DND-41 (cell line): ENCODE measurements at places on chromosomes 6 and 20.

DNA sequence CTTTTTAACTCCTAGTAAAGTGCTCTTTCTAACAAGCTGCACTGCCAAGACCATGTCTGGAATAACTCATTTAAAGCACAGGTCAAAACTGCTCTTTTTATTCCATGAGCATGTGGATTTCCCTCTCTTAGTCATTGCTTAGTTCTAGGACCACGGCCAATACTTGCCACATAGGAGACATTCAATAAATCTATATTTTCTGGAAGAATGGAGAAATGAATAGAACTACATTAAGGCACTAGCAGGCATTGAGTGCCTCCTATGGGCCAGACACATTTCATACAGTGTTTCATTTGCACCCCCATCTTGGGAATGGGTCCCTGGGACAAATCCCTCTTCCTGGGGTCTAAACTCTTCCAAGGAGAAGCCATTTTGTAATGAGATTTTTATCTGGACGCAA lies 552.8 kb upstream of the CITED2 start:
- H3K4me1 ChIP-seq: no peaks in the 10 kb centered on the region
- no peaks in the 10 kb centered on the region for H3K27me3 ChIP-seq
- DNase-seq: no peak
- H3K4me3 ChIP-seq: no peak overlapping the region
- H3K36me3 ChIP-seq: no peaks in the 10 kb centered on the region
- H3K27ac ChIP-seq: no peak overlapping the region

- no peak overlapping the region for H3K4me3 ChIP-seq
- no peaks in the 10 kb centered on the region for H3K36me3 ChIP-seq
- no peak for DNase-seq
- H3K27ac ChIP-seq: no peak overlapping the region
- H3K27me3 ChIP-seq: peaks cover 3% of the 10 kb centered on the region
Observed at GRCh38 chr6:159212028-159212427, 42.8 kb downstream of the FNDC1 start.

DNA sequence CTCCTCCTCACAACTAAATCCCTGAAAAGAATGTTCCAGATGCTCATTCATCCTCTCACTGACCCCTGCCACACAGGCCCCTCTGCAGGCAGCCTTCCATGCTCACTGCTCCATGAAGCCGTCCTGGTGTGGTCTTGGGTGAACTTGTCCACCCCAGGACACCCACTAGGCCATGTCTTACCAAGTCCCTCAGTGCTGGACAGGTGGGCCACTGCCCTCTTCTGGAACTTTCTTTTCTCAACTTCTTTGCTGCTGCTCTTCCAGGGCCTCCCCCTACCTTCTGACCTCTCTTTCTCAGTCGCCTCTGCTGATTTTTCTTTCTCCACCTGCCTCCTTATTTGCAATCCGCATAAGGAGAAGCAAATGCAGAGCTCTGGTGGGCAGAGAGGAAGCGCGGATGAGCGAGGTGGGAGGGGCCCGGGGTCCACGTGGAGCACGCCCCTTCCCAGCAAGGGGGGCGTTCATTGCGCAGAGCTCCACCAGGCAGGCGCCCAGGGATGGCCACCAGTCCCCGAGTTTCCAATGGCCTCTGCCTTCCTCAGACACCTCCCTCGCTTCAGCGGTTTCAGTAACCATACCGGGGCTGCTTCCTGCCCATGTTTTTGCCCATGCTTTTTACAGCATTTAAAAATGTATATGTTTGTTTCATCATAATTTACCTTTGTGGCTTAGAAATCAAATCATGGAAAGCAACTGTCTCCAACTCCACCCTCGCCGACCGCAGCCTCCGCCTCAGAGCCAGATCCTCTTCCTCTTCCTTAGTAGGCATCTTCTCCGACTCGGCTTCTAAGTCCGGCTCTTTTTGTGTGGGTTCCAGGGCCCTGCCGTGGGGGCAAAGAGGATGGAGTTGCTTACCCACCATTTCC lies 129.6 kb downstream of the ZDHHC14 start:
- no peaks in the 10 kb centered on the region for H3K36me3 ChIP-seq
- no peak overlapping the region for H3K4me3 ChIP-seq
- H3K4me1 ChIP-seq: no peaks in the 10 kb centered on the region
- H3K27me3 ChIP-seq: no peaks in the 10 kb centered on the region

GRCh38 chr6:1616701-1617463 lies 7.2 kb downstream of the FOXC1 start:
- no peaks in the 10 kb centered on the region for H3K4me1 ChIP-seq
- no peak overlapping the region for H3K27ac ChIP-seq
- no peaks in the 10 kb centered on the region for H3K36me3 ChIP-seq
- H3K27me3 ChIP-seq: no peaks in the 10 kb centered on the region
- no peak for DNase-seq

GRCh38 chr20:1293641-1294379 lies 27.7 kb downstream of the SNPH start:
- H3K27me3 ChIP-seq: peaks cover 12% of the 10 kb centered on the region
- no peak overlapping the region for H3K27ac ChIP-seq
- no peak overlapping the region for H3K4me3 ChIP-seq
- no peaks in the 10 kb centered on the region for H3K4me1 ChIP-seq

DNA sequence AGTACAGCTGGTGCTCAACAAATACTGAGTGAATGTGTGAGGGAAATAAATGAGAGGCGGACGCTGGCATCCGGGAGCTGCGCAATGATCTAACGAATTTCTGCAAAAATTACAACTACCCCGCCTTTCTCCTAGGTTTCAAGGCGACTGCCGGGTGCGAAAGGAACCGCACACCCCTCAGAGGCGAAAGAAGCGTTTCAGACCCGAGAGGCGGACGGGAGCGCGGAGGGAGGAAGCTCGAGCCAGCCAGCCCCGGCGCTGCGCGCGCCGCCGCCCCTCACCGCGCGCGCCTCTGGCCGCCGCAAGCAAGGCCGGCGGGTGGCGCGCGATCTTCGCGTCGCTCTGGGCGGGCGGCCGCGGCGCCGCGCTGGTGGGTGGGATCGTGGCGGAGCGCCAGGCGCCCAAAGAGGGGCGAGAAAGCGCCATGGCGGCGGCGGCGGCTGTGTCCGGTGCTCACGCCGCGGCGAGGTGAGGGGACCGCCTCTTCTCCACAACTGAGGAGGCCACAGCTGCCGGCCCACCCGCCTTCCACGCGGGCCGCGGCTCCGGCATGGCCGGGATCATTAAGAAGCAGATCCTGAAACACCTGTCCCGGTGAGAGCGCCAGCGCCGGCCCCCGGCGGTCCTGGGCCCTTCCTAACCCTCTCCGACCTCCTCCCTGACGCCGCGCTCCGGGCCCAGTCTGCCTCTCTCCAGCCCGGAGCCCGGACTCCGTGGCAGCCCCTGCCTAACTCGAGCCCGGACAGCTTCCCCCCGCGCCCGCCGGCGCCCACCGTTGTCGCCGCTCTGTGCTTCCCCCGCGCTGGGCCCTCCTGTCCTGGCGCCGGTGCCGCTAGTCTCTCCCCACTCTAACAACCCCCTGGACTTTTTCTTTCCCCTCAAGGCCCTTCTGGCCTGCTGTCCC lies at the start of gene BLTP3A:
BLTP3A (plus strand) TSS at position 383 of the 904 bp plus-strand sequence; CDS start at position 551, 168 bp downstream.
- H3K4me1 ChIP-seq: peaks cover 29% of the 10 kb centered on the region
- H3K27ac ChIP-seq: peak within 1 kb of the TSS; percentile 72
- H3K4me3 ChIP-seq: peak within 1 kb of the TSS; percentile 62
- DNase-seq: peak; percentile 79
- H3K36me3 ChIP-seq: no peaks in the 10 kb centered on the region; the same call in 1 of the 2 replicates

GRCh38 chr6:108565091-108565766 lies 4.5 kb downstream of the FOXO3 start:
- H3K4me3 ChIP-seq: no peak overlapping the region
- peaks cover 48% of the 10 kb centered on the region for H3K36me3 ChIP-seq
- H3K4me1 ChIP-seq: peaks cover 45% of the 10 kb centered on the region
- no peak overlapping the region for H3K27ac ChIP-seq
- no peak for DNase-seq

DNA sequence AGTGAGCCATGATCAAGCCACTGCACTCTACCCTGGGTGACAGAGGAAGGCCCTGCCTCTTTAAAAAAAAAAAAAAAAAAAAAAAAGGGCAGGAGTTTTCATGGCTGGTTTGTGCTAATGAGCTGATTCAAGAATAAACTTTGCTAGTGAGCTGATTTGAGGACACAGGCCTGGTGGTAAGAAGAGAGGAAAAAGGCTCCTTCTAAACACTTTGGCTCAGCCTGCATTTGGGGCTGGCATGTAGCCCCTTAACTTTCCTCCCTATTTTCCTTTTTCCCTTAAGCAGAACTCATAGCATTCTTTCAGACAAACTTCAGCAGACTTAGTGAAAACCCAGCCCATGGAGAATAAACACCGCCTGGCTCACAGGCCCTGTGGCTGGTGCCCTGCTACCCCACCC lies 432.7 kb downstream of the PTPRT start:
- DNase-seq: no peak
- no peaks in the 10 kb centered on the region for H3K4me1 ChIP-seq
- H3K27ac ChIP-seq: no peak overlapping the region
- H3K27me3 ChIP-seq: peaks cover 8% of the 10 kb centered on the region

GRCh38 chr20:8115436-8115835 lies 16.6 kb upstream of the PLCB1 start:
- DNase-seq: no peak
- no peak overlapping the region for H3K4me3 ChIP-seq
- H3K27ac ChIP-seq: no peak overlapping the region
- H3K36me3 ChIP-seq: no peaks in the 10 kb centered on the region
- H3K27me3 ChIP-seq: no peaks in the 10 kb centered on the region
- H3K4me1 ChIP-seq: no peaks in the 10 kb centered on the region

GRCh38 chr6:54244430-54244829 lies 63.8 kb upstream of the TINAG start:
- no peak for DNase-seq
- H3K27ac ChIP-seq: no peak overlapping the region
- no peak overlapping the region for H3K4me3 ChIP-seq

DNA sequence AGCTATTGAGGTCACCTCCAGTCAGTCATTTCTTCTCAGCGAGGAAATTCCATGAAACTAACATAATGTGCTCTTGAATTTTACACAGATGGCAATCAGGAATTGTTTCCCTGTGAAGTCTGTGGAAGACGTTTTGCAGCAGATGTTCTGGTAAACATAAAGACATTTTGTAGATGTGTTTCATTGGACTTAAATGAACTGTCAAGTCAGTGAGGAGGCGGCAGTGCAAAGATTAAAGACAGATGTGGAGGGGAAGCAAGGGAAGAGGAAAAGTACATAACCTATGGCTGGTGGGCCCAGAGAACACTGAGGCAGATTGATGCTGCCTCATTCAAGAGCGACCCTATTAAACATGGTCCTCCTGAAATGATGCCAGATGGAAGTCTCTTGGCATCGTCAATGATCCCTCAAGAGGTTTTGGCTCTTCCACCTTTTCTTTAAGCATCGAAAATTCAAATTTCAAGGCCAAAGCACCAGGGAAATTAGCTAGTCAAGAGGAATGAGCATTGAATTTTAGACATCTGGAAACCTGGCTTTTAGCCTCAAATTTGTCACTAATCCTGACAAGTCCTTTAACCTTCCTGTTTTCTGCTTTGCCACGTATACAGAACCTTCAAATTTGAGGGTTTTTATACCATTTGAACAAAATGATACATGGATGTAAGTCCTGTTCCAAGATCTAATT lies 20.1 kb downstream of the ZC2HC1B start:
- DNase-seq: no peak
- H3K36me3 ChIP-seq: no peaks in the 10 kb centered on the region
- H3K4me1 ChIP-seq: no peaks in the 10 kb centered on the region
- no peak overlapping the region for H3K4me3 ChIP-seq
- H3K27me3 ChIP-seq: no peaks in the 10 kb centered on the region

GRCh38 chr6:6751619-6752023 lies 163.1 kb downstream of the LY86 start:
- no peaks in the 10 kb centered on the region for H3K36me3 ChIP-seq
- DNase-seq: peak; percentile 33
- H3K4me3 ChIP-seq: no peak overlapping the region
- no peaks in the 10 kb centered on the region for H3K27me3 ChIP-seq
- H3K27ac ChIP-seq: no peak overlapping the region

- DNase-seq: no peak
- H3K4me1 ChIP-seq: no peaks in the 10 kb centered on the region
- no peaks in the 10 kb centered on the region for H3K27me3 ChIP-seq
- no peak overlapping the region for H3K4me3 ChIP-seq
- no peak overlapping the region for H3K27ac ChIP-seq
Observed at GRCh38 chr6:129871221-129871620, 10.1 kb upstream of the TMEM244 start.

DNA sequence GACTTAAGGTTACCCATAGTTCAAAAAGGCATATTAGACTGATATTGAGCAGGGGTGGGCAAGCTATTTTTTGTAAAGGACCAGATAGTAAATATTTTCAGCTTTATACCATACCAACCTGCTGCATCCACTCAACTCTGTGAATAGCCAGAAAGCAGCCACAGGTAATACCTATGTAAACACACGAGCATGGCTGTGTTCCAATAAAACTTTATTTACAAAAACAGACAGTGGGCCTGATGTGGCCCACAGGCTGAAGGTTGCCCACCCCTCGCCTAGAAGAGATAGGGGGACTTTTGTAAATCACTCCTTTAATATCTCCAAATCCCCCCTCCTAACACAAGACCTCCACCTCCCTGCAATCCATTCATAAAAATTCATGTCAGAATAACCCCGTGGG lies 64.4 kb downstream of the PSMG4 start:
- H3K27ac ChIP-seq: no peak overlapping the region
- no peak for DNase-seq
- peaks cover 38% of the 10 kb centered on the region for H3K27me3 ChIP-seq
- no peak overlapping the region for H3K4me3 ChIP-seq

DNA sequence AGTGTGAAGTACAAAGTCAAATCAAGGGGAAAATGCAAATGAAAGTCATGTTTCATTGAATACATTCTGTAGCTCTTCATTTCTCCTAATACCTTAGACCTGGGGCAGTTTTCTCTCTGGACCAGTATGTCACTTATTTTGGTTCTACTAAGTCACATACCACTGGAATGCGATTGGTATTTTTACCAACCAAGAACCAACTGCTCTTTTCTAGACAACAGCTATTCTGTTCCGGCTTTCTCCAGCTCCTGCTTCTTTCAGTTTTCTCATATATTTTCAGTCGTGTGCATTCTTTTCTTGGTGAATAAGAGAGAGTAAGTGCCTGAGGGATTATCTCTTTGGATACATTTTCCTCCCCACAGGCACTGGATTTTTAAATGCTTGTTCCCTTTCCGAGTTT lies 39.2 kb upstream of the SPACA1 start:
- no peaks in the 10 kb centered on the region for H3K36me3 ChIP-seq
- no peak for DNase-seq
- no peaks in the 10 kb centered on the region for H3K27me3 ChIP-seq
- no peak overlapping the region for H3K27ac ChIP-seq
- peaks cover 11% of the 10 kb centered on the region for H3K4me1 ChIP-seq
- H3K4me3 ChIP-seq: no peak overlapping the region

- no peak overlapping the region for H3K4me3 ChIP-seq
- no peaks in the 10 kb centered on the region for H3K36me3 ChIP-seq
- no peak for DNase-seq
- H3K27ac ChIP-seq: no peak overlapping the region
Observed at GRCh38 chr6:147137986-147138385, 66.2 kb upstream of the STXBP5 start.

DNA sequence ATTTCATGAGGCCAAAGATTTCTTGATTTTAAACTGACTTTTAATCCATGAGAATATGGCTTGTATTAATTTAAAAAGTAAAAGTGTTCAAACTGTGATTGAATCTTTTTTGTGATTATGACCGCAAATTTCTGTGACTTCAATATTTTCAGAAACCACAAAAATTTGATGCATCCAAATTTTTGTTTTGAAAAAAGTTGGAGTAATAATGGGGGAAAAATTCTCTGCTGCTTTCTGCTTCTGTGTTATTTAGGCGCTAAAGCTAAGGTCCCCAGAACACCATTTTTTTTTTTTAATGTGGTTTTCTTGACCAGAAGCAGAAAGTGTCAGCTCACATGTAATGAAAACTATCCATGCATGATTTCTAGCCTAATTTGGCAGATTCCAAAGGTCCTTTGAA lies 65.3 kb downstream of the GRIK2 start:
- H3K4me1 ChIP-seq: no peaks in the 10 kb centered on the region
- no peak overlapping the region for H3K27ac ChIP-seq
- H3K4me3 ChIP-seq: no peak overlapping the region
